Hematopoietic multipotent progenitor cell treated with erythropoietin and hydrocortisone succinate and interleukin-3 and kit ligand, for 17 days (in vitro differentiated cells): ENCODE measurements at places on chromosomes 5 and 9.

- DNase-seq, result no peak
These were observed 229.4 kb downstream of the CDK5RAP2 start for GRCh38 chr9:120350596-120350995.

- DNase-seq, result no peak
These were observed 3.8 kb downstream of the COL23A1 start for GRCh38 chr5:178586396-178586795.

DNA sequence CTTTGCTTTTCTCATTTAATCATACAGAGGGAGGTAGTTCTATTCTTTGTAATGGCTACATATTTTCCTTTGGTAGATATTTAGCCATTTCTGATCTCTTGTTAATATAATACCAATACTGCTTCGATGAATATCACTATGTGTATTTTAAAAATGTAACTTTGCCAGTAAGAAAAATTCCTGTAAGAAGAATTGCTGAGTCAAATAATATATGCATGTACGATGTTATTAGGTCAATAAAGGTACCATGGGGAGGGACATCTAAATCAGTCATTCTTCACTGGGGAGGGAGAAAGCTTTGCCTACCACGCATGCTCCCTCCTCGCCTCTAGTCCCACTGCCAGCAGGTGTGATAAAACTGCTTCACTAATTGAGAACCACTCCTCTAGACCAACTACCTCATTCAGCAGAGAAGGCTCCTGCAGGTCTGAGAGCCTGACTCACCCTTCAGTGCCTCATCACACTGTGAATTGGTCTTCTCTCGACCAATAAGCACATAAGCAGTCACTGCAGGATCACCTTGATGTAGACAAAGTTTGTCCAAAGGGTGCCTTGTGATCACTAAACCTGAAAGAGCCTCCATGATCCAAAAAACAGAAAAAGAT lies 56.1 kb upstream of the TBCA start:
- no peak for DNase-seq

- DNase-seq, result no peak
These were observed 115.8 kb upstream of the CACNA1B start for GRCh38 chr9:137761793-137762192.

- no peak for DNase-seq
These were observed 36.2 kb upstream of the SMARCA2 start for GRCh38 chr9:1978941-1979340.

- DNase-seq, result no peak
These were observed 375.9 kb downstream of the ARRDC3 start for GRCh38 chr5:91007251-91007650.

- no peak for DNase-seq
These were observed 13.9 kb downstream of the NEK6 start for GRCh38 chr9:124271660-124272059.
